ENCODE measurements at places on chromosomes 2 and 18.

DNA sequence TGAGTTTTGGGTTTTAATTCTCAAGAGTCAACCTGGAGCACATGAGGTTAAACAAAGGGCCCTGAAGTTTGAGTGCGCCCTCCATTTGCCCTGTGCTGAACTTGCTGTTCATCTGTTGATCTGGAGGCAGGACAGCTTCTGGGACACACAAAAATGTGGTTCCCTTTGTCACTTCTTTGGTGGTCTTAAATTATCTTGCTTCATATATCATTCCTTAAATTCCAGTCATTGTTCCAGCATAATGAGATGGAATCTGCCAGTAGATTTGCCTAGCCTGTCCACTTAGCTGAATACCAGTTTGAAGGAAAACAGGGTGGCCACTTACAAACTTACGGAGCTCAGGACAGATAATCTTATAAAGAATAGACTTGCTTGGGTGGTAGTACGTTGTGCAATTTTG lies 916 bp downstream of the CETN1 start:
- DNase-seq = no peak

- no peak for DNase-seq
These were observed 232.4 kb downstream of the CD226 start for GRCh38 chr18:69715191-69715795.

DNA sequence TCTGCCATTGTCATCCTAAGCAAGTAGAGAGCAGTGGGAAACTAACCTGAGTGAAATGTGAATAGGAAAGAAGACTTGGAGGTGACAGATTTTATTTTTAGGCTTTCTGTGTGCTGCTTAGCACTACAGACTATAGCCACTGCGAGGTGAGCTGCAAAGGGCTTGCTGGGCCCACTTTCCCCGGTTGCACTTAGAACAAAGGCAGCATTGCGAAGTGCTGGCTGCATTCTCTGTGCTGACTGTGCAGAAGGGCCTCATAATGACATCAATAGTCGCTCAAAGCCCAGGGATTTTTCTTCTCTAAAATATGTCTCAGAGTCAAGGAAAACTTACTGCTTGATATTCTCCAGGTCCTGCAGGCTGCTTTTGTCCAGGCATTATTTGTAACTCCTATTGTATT lies 592.1 kb downstream of the TDRD15 start:
- no peak for DNase-seq

GRCh38 chr2:27832396-27832795 lies 57.8 kb downstream of the RBKS start:
- no peak for DNase-seq
